Effector memory CD8-positive, alpha-beta T cell (primary cell): ENCODE measurements at places on chromosomes 6 and 20.
A peak's percentile ranks its signal among the peaks of the same experiment; 100 is the strongest.

- DNase-seq = no peak
These were observed 159.8 kb upstream of the ARID1B start for GRCh38 chr6:156617376-156617775.

- peak; percentile 45 for DNase-seq
These were observed 12.1 kb upstream of the PDYN start for GRCh38 chr20:2005831-2006426.

DNA sequence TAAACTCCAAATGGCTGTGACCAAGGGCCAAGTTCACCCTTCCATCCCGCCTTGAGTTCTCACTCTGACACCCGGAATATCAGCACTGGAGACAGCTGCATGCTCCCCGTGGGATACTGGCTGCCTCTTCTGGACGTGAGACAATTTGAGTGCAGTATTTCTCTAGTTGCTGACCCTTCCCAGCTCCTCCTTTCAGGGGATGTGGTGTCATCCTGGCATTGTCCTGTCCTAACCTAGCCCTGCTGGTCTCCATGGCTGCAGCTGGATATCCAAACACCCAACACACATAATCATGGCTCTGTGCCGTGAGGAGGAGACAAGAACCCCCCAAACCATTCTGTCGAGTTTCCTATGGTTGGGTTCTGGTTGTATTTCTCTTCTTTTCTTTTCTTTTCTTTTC lies 82.6 kb downstream of the PAX1 start:
- DNase-seq = no peak

DNA sequence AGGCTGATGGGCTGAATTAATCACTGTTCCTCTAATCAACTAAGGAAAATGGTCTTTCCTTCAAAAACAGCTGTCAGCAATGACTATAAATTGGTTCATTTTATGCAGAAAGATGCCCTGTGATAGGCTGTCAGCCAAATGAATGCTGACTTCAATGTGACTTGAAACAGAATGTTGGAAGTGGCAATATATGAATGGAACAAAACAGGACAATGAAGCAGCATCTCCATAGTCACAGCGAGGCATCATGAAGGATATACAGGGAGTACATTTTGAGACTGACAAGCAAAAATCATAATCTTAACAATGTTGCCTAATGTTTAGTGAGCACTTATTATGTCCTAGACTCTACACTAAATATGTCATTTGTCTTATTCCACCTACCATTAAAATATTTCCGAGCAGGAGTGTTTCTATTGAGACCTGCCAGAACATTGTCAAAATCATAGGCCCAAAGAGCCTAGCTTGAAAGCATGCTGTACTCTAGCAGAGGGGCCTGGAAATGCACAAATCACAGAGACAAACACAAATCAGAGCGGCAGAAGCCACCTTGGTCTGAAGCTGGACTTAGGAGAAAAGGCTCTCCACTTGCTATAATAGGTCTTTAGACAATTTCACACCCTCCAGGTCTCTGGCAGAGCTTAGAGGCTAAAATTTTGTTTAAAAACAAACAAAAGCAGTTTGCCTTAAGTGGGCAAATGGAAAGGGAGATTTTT lies 63.3 kb downstream of the FAM50B start:
- no peak for DNase-seq

- no peak for DNase-seq
These were observed 43.3 kb upstream of the CHRNA4 start for GRCh38 chr20:63404129-63405085.

DNA sequence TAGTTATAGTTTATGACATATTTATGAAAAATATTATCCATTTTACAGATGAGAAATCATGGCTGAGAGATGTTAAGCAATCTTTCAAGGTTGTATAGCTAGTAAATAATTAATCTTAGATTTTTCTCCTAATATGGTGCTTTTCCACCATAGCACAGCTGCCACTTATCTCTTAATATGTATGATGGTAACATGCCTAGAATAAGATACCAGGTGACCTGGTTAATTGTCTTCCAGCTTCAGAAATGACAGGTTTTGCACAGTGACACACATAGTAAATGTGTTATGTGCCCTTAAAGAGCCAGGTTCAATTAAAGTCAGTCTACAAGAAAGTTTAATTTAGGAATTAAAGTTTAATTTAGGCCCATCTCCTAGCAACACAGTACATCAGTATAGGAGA lies 14.8 kb downstream of the TUBB2A start:
- DNase-seq = no peak

DNA sequence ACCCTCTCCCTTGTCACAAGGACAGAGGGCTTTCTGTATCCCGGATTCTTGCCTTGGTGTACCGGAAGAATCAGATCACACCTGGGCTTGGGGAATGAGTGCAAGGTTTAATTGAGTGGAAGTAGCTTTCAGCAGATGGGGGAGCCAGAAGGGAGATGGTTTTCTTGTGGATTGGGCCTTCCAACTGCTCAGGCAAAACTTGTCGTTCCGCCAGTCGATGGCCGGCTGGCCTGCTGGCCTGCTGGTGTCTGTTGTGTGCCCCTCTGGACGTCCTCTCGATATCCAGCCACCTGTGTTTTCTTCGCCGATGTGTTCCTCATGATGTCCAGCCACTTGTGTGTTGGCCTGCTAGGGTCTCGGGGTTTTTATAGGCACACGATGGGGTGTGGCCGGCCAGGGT lies 168.1 kb downstream of the CDKAL1 start:
- DNase-seq = no peak

DNA sequence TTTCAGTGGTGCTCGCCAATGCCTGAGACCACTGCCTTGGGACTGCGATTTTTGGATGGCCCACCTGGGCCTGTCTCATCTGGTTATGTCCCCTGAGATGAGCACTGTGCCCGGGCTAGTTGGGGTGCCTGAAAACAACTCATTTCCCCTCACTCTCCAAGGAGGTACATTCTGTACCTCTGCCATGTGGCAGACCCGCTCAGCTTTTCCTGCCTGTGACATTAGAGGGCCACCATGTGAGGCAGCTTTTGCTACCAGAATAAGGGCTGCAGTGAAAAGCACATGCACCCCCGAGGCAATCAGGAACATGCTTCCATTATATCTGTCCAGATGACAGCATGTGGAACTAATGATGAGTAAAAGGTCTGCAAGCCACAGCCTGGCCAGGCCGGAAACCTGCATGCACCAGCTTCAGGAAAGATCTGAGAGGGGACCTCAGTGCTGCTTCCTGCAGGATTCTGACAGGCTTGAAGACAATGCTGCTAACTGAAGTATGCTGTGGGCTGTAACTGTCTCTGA lies 11.3 kb upstream of the SRSF6 start:
- DNase-seq = no peak

DNA sequence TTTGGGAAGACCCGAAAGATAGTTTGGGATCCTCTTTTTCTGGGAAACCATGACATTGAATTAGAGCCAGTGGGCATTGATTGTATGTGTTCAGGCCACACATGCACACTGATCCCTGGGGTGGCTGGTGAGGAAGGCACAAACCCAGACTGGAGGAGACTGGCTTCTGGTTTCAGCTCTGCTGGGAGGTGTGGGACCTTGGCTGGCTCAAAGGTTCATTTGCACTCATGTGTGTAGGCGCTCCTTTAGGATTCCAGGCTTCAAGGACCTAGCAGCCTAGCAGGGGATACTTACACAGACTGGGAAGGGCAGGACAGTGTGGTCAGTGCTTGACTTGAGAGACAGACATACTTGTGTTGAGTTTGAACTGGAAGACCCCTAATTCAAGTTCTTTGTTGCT lies 7.2 kb downstream of the RIN2 start:
- DNase-seq = no peak

DNA sequence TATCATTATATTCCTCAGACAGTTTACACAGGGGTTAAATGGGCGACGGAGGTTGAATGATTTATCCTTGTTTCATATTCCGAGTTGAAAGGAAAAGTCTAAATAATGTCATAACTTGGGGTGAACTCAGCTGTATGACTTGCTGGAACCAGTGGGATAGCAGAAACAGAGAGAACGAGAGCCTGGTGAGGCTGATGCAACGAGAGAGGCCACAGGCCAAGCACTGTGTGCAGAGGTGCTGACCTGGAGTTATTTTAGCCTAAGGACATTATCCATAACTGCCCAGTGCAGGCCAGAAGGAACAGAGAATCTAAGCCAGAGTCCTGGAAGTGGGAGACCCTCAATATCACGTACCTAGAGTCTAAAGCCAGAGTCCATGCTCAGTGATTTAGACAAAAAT lies 394.9 kb downstream of the MAFB start:
- no peak for DNase-seq

- DNase-seq = peak; percentile 64
These were observed 43.8 kb downstream of the MDFI start for GRCh38 chr6:41682056-41682477.

DNA sequence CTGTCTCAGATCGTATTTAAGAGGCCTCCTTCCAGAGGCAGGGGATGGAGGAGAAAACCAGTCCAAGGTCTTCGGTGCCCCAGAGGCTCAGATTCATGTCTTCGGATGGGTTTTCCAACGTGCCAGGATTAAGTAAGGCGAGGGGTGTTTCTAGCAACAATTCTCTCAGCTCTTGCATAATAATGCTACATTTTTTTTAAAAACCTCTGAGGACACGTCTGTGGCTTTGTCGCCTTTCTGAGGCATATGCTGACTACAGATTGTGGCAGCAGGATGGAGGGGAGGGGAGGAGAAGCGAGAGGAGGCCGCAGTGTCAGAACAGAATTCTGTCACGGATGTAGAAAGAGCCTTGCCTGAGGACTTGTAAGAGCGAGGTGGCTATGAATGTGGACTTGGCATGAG lies 17.7 kb upstream of the CCDC167 start:
- peak; percentile 80 for DNase-seq

- no peak for DNase-seq
These were observed 21.2 kb downstream of the SNPH start for GRCh38 chr20:1287306-1287705.

GRCh38 chr20:15317546-15318232 lies 980.3 kb upstream of the FLRT3 start:
- DNase-seq = no peak

DNA sequence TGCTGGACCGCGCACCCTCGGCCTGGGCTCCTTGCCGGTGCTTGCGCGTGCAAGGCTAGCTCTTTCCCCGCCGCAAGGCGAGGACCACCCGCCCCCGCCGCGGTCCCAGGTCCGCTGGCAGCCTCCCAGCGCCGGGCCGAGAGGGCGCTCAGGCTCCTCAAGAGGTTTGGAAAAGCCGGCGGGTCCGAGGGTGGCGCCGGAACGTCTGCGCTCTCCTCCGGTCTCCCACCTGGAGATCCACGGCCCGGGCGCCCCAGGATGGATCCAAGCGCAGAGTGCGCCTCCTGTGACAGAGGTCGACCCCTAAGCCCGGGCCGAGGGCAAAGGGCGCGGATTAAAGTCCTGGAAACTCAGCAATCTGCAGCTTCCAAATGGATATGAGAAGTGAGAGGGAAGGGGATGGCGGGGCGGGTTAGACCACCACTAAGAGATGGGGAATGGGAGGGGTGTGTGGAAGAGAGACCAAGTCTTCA lies 575 bp upstream of the MICAL1 start:
- DNase-seq = no peak

DNA sequence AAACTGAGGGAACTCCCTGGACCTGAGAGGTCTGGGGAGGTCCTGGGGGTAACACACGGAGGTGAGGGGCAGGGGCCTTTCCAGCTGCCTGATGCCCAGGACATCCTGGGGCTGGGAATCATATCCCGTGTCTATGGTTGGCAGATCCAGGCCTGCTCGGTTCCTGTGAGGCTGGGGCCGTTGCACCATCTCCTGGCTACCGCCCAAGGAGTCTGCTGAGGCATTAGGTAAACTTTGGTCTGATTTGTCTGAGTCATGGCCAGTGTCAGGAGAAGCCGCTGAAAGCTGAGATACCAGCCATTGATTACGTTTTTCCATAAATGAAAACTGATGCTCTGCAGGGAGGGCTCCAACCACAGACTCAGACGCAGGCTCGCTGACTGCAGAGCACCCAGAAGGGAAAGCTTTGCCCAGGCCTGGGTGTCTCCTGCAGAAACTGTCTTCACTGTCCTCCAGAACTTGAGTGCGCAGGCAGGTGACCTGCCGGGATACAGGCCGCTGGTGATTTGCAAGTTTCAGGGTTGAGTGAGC lies 14.2 kb downstream of the TRAF3IP2 start:
- no peak for DNase-seq

- no peak for DNase-seq
These were observed 34.5 kb upstream of the HBS1L start for GRCh38 chr6:135088818-135089809.

- DNase-seq = no peak
These were observed 287.8 kb upstream of the THEMIS start for GRCh38 chr6:128188678-128189077.

DNA sequence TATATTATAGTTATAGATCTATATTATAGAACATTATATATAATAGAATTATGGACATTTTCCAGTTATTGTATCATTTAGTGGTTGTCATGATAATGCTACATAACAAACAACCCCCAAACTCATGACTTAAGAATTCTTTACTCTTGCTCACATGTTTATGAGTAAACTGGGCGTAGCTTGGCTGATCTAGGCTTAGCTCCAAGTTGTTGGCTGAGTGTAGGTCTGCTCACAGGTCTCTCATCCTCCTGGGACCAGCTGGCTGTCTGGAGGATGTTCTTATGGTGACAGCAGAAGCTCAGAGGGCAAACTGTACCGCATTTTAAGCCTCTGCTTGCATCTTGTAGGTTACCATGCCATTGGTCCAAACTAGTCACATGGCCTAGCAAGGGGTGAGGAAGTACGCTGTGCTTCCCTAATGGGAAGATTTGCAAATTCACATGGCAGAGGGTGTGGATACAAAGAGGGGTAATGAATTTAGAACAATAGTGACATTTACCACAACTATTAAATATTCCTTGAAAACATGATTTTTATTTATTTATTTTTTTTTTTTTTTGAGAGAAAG lies 34.2 kb downstream of the ARHGAP40 start:
- no peak for DNase-seq

DNA sequence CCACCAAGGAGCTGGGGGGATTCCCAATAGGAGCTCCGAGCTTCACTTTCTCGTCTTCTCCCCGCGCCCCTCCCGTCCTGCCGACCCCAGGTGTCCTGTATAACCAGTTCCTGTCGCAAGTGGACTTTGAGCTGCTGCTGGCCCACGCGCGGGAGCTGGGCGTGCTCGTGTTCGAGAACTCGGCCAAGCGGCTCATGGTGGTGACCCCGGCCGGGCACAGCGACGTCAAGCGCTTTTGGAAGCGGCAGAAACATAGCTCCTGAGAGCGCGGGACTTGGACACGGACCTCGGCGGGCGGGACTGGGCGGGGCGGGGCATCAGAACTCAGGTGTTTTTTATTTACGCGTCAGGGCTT lies 340 bp upstream of the VARS2 start:
- no peak for DNase-seq

DNA sequence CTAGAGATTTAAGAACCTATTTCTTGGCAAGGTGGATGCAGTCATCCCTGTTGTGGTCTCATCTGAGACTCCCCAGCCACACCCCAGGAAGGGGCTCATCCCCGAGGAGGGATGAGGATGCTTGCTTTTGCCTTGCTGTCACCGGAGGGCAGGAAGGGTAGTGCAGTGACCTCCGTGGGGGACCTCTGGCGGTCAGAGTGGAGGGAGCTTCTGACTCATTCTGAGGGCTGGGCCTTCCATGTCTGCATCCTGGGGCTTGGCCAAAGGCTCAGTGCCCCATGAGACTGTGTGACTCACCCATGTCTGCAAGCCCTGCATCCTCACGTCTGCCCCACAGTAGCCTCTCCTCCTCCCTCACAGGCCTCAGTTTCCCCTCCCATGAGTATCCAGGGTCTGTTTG lies 38.7 kb downstream of the UQCC2 start:
- no peak for DNase-seq
